ENCODE measurements at places on chromosomes 4 and X.

GRCh38 chr4:159279084-159279483 is 176.2 kb downstream of the RAPGEF2 start:
- DNase-seq: no peak

DNA sequence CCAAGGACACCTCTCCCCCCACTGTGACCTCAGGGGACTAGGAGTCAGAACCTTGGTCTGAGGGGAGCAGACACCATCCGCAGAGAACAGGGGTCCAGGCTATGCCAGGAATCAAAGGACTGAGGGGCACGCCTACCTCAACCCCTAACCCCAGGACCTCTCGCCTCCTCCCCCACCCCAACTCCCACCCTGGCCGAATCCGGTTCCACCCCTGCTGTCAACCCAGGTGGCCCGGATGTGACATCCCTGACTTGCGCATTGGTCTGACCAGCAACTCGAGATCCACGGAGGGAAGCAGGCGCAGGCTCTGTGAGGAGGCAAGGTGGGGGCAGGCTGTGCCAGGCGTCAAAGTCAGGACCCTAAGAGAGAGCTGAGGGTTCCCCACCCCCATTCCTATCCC is 468 bp upstream of the MAGEA4 start:
- DNase-seq: no peak

GRCh38 chr4:79623021-79623870 is 215.2 kb upstream of the GK2 start:
- no peak for DNase-seq

DNA sequence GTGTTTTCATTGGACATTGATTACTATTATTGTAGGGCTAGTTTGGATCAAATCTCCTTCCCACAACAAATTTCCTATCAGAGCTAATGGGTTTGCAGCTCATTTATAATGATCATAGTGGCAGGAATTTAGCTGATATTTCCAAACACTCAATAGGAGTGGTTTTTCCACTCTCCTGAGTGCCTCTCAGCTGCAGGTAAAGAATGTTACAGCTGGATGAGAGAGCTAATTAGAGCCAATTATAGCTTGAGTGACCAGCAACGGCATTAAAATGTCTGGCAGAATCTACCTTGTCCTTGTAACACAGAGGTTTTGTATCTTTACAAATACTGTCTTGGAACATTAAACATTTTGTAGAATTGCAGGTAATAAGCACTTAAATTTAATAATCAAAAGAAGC is 602.8 kb upstream of the EPHA5 start:
- no peak for DNase-seq

DNA sequence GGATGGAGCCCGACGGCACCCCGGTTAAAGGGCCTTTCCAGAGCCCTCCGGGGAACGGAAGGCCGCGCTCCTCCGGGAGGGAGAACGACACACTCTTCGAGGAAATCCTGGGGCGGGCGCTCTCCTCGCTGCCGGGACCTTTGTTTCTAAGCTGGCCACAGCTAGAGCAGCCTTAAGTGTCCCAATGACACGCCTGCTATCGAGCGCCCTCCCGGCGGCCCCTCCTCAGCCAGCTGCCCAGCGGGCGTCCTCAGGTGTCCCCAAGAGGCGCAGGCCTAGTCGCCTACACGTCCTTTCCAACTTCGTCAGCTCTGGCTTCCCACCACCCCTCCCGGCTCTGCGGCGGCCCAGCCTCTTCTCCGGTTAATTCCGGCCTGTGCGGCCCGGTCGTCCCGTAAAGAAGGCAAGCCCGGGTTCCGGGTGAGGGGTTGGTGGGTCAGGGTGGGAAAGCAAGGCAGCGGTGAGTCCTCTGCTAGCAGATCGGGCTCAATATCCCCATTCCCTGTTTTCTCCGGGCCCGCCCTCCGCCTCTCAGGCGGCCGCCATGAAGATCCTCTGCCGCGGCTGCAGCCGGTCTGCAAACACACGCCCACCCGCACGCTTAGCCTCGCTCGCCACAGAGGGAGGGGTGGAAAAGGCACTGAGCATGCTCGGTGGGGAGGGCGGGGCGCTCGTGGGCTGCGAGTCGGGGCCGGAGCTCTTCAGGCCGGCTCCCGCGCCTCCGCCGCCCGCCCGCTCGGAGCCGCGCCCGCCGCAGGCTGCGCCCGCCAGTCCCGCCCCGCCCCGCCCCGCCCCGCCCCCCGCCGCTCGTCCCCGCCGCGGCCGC is at the start of gene RAP1GDS1:
TSS of gene RAP1GDS1 (plus strand) at position 806 of the 826 bp plus-strand sequence. CDS start 182 bp downstream, outside the sequence.
- DNase-seq: peak; percentile 77

- no peak for DNase-seq
These were observed 25.4 kb downstream of the COL4A6 start for GRCh38 chrX:108412783-108413182.

DNA sequence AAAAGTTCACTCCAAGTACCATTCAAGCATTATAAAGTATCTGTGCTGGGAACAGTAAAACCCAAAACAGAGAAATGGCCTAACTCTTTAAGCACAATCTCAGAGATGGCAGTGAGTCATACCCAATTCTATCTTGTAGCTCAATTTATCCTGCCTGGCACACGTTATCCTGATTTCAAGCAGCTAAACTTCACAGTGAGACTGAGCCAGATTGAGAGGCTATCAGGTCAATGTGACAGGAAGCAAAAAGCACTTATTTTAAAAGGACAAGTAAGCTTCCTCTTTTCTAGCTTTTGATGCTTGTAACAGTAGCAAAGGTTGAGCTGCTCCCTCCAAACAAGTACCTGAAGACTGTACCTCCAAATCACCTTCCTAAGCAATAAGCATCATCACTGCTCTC is 324.9 kb downstream of the NAF1 start:
- no peak for DNase-seq

DNA sequence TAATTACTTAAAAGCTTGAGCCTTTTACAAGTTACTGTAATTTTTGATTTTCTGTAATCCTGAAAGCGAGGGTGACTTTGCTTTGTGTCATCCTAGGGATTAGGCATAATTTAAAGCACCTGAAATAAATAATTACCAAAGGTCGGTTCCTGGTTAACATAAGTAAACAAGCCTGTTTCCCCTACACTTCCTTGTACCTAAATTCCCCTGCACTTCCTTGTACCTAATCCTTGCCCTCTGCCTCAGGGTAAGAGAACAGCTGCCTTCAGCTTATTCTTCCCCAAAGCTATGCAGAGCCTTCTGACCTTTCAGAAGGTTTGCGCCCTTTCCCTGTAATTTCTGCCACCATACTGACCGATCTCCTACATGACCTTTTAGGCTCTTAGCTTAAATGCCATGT is 166.1 kb upstream of the PDE5A start:
- DNase-seq: no peak

GRCh38 chrX:54786967-54787366 is 11.1 kb downstream of the ITIH6 start:
- no peak for DNase-seq

DNA sequence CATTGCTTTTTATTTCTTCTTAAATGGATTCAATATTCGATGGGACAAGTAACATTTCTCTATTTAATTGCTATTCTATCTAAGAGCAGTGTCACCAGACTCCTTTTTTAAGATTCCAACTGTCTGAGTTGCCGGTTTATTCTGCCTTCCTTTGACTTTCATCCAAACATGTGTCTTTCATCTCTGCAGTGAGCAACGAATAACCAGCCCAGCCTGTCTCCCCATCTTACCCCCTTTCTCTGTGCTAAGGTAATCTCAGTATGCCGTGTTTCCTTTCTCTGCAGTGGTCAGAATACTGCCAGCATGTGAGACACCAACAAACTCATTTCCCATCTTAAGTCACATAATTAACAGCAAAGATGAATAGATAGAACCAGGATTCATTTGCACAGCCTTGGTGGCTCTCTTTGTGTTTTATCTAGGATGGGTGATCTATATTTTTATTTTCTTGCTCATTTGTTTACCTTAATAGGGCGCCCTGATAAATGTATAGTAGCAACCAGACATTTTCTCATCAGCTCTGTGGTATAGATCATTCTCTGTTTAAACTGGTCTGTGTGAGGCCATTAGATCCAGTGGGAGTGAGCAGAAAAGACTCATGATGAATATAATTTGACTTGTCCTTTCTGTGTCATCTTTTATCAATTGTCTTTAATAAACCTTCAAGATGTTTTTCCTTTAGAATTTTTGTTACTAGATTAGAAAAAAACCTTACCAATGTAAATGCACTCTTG is 394.8 kb upstream of the IGFBP7 start:
- no peak for DNase-seq

DNA sequence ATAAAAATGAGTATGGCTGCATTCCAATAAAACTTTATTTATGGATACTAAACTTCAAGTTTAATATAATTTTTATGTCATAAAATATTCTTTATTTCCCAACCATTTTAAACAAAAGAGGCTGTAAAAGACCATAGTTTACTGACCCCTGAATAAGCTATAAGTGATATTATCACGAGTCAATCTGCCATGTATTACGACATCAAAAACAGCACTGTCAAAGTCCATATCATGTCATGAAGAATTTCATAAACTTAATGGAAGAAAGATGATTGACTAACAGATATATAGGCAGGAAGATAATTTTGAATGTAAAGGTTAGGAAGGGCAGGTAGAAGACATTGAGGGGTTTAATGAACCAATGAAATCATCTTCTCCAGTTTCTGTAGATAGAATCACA is 18.2 kb downstream of the TMEM156 start:
- no peak for DNase-seq

DNA sequence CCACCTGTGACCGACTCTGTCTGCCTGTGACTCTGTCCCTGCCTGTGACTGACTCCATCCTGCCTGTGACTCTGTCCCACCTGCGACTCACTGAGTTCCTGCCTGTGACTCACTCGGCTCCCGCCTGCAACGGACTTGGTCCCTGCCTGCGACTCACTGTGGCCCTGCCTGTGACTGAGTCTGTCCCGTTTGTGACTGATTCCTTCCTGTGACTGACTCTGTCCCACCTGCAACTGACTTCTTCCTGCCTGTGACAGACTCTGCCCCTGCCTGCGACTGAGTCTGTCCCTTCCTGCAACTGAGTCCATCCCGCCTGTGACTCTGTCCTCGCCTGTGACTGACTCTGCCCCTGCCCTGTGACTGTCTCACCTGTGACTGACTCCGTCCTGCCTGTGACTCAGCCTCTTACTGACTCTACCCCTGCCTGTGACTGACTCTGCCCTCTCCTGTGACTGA is 9.6 kb upstream of the UVSSA start:
- no peak for DNase-seq

GRCh38 chr4:148390311-148390710 is 51.9 kb downstream of the NR3C2 start:
- DNase-seq: no peak

GRCh38 chrX:18002791-18003190 is 141.7 kb upstream of the RAI2 start:
- no peak for DNase-seq

GRCh38 chr4:33772582-33772981 is 2471.7 kb downstream of the ARAP2 start:
- DNase-seq: no peak

DNA sequence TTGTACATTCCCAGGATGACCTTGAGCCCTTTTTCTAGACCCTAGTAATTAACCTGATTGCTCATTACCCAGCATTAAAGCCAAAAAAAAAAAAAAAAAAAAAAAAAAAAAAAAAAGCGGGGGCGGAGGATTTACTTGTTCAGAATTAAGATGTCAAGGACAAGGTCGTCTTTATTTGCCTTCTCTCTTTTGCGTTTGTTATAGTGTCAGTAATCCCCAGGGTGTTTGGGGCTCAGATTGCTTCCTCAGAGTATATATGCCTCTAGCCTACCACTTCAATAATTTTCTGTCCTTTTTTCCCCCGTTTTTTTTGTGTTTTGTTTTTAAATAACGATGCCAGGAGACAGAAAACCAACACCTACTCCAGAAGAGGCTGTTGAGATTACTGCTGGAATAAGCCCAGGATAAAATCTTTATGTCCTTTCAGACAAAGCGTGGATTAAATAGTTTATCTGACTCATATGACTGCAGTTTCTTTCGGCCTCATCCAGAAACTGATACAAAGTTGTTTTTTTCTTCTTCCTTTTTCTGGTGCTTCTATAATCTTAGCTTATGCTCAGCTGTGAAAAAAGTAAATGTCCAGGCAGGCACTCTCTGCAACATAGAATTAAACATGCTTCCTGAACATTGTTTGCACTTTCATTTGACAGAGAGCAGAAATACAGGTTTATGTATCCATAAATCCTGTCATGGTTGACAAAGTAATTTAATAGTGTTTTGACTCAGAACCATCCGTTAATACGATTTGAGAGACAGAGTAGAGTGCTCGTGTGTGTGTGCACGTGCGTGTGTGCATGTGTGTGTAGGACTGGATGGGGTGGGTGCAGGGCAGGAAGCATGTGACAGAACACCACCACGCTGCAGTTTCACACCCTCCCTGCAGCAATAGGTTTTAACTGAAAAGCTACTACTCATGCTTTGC is 138.6 kb downstream of the AFF1 start:
- DNase-seq: no peak

GRCh38 chr4:9808077-9808476 is 26.6 kb downstream of the DRD5 start:
- no peak for DNase-seq

- no peak for DNase-seq
These were observed 16.0 kb downstream of the ARSD start for GRCh38 chrX:2913118-2913517.

DNA sequence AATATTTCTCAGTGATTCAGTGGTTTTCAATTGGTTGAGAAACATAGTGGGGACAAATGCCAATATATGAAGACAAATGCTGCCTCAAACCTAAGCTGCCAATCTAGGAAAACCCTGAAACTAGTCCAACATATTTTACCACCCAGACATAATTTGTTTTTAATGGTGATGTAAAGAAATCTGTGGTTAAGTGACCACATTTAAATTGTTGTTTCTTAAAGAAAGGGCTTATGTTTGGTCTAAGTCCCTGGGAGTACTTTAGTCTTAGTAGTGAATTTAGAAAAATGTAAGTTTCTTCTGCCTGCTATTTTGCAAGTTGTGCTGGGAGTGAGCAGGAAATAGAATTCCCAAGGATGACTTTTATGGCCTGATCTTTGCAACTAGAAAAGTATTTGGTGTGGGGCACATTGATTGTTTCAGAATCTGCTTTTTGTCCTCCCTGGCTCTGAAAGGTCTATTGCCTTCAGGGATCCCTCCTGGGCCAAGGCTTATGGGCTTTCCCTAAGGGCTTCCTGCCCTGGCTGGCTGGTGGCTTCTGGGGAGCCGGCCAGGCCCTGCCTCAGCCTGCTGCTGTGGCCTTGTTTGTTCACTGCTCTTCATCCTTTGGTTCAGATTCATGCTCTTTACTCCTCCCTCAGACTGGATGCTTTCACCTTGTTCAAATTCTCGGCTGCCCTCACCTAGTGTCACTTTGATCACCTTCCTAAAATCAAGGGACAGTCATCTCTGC is 169.8 kb upstream of the JADE1 start:
- DNase-seq: no peak

DNA sequence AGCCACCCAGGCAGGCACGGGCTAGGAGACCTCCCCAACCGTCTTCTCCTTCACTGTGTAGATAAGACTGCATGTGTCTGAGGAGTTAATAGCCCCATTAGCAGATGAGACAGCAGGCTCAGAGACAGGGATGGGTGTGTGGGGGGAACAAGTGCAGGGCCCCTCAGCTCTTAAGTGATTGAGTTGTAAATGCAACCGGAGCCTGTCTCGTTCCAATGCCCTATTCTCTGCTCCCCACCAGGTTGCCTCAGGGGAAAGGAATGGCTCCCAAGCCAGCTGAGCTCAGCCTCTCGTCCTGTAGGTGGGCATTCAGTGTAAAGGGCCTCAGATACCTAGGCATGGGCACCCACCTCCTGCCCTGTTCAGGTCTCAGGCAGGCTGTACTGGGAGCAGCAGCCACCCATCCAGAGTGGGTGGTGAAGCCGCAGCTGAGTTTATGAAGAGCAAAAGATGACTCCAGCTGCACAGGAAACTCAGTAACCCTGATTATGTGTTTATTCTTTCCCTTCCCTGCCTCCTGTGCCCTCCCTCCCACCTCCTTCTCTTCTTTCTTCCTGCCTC is 87.3 kb downstream of the PJA1 start:
- no peak for DNase-seq
